ENCODE measurements at places on chromosomes 13 and 19.

GRCh38 chr13:103812971-103813370 lies 746.8 kb upstream of the SLC10A2 start:
- DNase-seq: no peak

DNA sequence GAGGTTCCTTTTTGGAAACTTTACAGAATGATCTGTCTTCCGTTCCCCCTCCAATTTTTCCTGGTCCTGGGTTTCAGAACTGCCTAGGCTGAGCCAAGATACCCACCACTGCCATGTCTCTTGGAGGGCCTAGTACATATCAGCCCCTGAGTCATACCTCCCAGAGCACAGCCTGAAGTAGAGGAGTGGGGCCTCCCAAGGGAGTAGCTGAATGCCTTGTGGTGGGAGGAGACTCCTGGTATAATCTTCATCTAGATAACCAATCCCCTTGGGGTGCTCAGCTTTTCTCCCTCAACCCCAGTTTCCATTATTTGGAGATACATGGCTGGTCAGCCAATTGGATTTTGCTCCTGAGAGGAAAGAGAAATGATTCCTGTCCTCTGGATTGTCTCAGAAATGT lies 30.3 kb downstream of the ZNF763 start:
- no peak for DNase-seq

GRCh38 chr13:26957182-26957581 lies 196.6 kb upstream of the GPR12 start:
- DNase-seq: no peak

- DNase-seq: no peak
Measured at GRCh38 chr19:48737360-48737998, 2.9 kb downstream of the RASIP1 start.

- DNase-seq: no peak
Measured at GRCh38 chr13:49858178-49858856, 65.8 kb upstream of the KPNA3 start.

DNA sequence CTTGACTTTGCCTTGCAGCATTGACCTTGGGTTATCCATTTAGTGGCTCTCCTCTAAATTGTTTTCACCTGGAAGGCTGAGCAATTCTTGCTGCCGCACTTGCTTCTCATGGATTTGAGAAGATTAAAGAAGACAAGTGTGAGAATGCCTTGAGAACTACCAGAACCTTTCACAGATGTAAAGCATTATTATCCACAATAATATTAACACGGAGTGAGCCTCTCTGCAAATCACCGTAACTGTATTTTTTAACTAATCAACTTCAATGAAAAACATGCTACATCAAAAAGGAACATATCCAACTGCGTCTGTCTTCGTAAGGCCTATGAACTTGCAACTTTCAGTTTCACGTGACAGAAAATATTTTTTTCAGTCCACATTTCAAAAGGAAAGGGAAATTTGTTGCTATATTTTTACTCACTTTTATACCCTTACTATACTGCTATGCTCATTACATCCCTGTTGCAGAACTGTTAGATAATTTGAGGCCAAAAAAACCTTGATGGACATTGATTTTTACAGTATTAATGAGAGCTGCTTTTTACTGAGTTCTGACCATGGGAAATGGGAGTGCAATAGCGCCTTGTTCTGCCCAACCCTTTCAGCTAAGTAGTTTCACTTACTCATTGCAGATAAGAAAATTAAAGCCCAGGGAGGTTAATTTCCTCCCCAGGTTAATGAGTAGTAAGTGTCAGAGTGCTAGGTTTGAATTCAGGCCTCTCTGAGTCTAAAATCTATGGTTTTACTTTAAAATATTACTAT lies 93.8 kb upstream of the RAP2A start:
- no peak for DNase-seq

DNA sequence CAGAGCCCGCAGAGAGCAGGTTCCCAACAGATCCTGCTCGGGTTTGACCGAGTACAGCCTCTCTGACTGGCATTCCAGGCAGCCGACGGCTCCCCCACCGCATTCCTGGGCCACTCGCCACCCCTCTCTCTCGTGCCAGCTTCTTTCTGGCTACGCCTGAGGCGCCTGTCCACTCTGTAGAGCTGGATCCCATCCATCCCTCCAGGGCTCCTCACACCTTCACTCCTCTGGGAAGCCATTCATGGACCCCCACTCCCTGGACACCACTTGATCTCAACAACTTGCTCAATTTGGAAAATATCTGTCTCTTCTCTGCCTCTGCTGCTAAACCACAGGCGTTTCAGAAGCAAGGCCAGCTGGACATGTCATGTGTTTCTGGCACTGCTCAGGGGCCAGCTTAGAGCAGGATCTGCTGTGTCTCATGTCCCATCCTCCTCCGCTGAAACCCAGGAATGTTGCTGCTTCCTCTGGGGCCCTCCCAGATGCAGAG lies 30.6 kb upstream of the ATP1A3 start:
- DNase-seq: no peak

DNA sequence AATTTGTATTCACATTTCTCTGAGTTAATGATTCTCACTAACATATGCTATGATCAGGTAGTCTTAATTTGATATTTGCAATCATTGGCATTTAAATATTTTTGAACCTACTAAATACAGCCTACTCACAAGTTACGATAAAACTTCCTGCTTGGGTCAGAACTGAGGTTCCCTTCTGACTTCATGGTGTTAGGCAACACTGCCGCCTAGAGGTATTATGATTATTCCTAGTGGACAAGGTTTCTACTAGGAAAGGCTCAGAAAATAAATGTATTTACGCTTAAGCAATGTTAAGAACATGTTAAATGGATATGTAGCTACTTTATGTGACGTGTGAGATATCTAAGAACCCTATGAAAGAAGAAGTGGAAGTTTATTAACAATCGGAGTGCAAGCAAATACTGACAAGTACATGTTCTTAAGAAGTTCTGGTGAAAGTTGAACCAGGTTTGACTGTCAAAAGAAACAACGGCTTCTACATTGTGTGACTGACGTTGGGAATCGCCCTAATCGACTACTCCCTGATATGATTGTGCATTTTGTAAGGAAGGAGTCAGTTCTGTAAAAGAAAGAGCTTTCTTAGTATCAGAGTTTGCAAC lies 1395.8 kb downstream of the SLITRK5 start:
- no peak for DNase-seq

- DNase-seq: no peak
Measured at GRCh38 chr13:42478531-42479156, 95.3 kb upstream of the TNFSF11 start.

DNA sequence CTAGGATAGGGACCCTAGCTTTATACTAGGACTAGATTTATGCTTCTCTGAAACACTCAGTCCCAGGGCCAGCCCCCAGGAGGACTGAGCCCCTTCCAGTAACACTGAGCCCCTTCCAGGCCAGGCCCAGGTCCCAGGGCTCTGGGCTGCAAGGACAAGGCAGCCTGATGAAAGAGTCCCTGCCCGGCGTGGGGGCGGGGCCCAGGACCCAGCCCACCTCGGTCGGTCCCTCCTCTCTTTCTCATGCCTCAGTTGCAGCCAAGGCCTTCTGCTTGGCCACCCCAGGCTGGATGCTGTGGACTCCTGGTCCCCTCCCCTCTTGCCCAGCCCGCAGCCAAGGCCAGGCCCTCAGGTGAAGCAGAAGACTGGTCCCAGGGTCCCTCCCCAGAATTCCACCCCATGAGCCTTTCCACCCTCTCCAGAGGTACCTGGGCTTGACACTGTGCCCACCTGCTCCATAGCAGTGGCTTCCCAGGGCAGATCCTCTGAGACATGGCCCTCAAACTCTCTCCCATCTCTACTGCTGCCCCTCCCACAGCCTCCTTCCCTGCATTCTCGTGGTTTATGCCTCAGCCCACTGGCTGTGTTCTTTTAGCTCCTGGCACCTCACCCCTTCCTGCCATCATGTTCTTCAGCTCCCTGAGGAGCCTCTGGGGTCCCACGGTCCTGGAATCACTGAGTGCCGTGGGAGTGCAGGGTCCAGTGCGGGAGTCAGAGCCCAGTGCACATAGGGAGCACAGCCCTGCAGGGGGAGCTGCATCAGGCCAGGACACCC lies 53.6 kb upstream of the C1QTNF9B start:
- DNase-seq: no peak

GRCh38 chr13:64855506-64855905 lies 2374.6 kb downstream of the PCDH9 start:
- no peak for DNase-seq

DNA sequence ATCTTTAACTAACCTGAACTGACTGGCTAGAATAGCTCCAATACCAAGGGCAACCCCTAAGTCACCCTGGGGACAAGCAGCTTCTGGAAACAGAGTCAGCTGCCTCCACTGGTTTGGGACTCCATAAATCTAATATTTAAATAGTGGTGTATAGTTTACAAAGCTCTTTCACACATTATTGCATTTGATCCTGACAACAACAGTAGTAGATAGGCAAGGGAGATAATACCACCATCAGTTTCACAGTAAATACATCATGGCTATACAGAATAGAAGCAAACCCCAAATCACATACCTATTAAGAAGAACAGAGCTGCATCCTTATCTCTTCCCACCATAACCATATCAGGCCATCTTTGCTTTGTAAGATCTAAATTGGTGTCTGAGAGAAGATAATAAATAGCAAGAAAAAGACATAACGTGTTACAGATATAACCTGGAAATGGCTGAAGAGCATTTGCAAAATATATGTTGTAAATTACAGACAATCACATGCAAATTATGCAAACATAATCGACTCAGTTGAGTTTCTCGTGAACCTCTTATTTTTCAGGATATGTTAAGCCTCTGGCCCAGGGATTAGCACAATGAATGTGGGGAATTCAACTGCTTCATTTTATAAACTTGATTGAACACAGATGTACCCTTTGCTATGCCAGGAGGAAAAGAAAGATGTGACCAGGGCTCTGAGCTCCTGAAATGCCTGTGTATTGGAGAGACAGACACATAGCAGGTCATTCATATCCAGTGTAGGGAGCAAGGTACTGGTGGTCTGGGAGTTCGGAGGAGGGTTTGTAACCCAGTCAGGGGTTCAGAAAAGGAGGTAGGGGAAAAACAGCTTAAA lies 142.5 kb downstream of the SLC7A1 start:
- no peak for DNase-seq

DNA sequence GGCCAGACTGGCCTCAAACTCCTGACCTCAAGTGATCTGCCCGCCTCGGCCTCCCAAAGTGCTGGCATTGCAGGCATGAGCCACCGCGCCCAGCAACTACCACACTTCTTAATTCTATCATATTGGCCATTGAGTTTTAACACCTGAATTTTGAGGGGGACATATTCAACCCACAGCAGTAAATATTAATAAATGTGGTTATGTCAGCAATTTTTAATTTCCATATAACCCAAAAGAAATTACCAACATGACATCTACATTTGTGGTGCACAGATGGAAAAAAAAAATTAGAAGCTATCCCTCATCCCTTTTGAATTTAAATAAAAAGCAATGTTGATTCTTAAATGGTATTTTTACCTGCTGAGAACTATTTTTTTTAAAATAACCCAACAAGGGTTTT lies 88.7 kb downstream of the SLITRK6 start:
- DNase-seq: no peak

DNA sequence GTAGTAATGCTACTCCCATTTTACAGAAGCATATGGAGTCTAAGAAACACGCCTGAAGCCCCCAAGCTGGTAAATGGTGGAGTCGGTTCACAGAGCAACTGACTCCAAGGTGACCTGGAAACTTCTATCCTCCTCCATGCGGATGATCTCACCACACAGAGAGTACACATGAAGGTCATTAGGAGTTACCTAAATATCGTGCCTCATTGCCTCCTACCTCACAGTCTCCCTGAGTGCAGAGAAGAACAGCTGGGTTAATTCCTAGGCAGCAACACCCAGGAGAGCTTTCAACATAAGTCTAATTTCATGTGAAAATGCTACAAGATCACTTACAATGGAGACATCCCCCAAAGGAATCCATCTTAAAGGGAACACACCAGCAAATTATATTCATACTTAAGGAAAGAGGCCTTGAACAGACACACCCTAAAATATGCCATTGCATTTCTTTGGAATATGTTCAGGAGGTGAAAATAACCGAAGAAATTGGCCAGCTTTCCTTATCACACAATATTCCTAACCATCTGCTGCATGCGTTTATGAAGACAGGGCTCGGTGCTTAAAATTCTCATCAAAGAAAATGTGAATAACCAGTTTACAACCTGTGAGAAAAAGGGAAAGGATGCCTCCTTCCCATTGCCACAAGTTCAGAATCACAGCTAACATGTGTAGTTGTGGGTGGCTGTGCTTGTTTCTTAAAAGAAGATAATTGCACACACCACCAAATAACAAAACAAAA lies 203.6 kb upstream of the NBEA start:
- no peak for DNase-seq

DNA sequence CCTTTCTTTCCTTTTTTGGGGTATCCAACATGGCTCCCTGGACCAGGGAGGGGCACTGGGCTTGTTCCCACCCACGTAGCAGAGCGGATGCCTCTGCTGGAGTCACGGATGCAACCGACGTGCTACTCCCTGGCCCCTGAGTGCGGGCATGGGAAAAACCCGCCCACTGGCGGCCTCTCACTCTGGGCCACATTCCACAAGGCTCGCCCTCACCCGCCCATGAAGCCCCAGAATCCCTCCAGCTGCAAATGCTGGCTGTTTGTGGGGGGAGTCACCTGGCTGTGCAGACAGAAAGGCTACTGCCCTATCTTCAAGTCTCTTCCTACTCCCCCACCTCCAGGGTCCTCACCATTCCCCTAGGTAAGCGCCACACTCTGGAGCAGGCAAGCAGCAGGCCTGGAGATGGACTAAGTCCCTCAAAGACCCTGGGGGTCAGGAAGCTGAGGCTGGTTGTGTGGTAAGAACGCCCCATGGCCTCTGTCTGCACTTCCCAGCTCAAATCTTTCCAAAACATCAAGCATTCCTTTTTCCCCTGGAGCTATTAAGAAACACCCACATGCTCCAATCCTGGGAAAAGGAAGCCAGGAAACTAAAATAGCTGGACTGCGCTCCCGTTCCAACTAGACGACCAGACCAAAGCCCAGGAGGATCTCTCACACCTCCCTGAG lies 17.9 kb upstream of the EPHX3 start:
- DNase-seq: no peak

DNA sequence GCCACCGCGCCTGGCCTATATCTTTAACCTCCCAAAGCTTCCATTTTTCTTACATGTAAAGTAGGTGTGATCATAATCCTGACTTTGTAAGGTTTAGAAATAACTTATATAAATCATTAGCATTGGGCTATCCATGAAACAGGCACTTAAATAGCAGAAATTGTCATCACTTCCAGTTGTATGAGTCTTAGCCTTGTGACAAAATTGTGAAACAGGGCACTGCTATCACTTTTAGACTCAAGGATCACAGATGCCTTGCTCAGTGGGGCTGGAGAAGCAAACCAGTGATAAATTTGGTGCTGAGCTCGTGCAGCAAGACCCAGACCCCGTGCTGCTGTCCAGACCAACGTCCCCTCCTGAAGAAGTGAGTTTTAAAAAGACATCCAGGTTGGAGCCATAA lies 209.7 kb downstream of the KATNAL1 start:
- DNase-seq: no peak

- DNase-seq: no peak
Measured at GRCh38 chr19:42023121-42023942, 29.3 kb upstream of the ATP1A3 start.

- no peak for DNase-seq
Measured at GRCh38 chr13:110499621-110500281, 61.8 kb downstream of the RAB20 start.

GRCh38 chr13:79407349-79407979 lies 1.4 kb upstream of the RBM26 start:
- no peak for DNase-seq
